ENCODE measurements at places on chromosomes 16 and 17.

DNA sequence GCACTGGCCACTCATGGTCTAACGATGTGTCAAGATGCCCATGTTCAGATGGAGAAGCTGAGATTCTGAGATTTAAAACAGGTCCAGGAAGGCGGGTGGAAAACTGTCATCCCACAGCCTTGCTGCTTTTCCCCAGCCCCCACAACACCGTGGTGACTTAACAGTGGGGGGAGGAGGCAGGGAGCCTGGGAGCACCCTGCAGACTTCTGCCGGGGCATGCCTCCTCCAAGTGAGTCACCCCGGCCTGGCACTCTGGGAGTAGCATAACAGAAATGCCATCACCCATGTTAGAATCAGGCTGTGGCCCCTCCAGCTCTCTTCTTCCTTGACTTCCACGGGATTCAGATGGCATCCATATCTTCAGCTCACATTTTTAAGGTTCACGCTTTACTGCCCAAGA, 164.8 kb downstream of the CBLN1 start:
- no peak for DNase-seq

DNA sequence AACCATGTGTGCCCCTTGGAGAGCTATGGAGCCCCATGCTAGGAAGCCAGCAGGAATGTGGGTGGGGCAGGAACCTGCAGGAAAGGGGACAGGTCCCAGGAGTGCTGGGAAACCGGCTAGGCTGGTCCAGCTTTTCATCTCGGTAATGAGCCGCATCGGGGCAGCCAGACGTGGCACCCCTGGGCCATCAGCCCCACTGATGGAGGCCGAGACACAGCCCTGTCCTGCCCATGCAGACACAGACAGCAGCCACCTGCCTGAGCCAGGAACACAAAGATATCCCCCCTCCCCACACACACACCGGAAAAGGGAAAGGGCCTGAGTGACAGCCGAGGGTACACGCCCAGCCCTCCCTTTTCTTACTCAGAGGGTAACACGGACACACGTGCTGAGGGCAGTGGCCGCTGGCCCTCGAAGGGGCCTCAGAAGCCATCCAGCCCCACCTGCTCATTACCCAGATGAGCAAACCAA, 18.1 kb downstream of the PPL start:
- DNase-seq, result no peak

DNA sequence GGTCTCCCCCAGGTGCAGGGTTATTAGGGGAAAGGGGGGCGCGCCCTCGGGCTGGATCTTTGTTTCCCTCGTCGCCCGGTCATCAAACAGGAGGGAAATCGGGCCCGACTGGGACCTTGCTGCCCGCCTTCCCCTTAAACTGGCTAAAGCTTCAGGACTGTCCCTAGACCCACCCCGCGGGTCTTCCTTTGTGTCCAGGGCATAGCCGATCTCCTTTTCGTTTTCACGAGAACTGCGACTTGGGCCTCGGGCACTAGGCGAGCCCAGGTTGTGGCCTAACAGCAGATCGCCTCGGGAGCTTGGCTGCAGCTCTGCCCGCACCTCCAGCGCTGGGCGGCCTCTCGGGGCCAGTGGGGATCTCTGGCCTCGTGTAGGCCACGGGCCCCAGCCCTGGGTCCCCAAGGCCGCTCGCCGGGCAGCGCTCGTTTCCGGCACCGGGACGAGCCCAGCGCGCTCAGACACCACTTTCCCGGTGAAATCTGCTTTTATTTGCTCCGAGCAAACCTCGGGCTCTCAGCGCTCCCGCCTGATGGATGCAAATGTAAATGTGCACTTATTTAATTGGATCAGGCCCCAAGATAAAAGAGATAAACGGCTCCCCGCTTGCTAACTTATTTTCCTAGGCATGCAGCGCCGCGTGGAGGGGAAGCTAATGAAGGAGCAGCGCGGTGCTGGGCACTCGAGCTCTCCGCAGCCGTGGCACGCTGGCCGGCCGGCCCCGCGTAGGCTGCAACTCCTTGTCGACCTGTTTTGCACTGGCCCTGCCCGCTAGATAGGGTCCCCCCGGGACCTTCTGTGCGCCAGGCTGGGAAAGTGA, 7.8 kb downstream of the IRX5 start:
- no peak for DNase-seq

- no peak for DNase-seq
These were observed 138.8 kb downstream of the PRKCA start for GRCh38 chr17:66441101-66441661.

GRCh38 chr16:81696961-81697615, 82.0 kb upstream of the PLCG2 start:
- DNase-seq, result peak; percentile 7

GRCh38 chr16:73177729-73178295, 129.9 kb upstream of the ZFHX3 start:
- no peak for DNase-seq

DNA sequence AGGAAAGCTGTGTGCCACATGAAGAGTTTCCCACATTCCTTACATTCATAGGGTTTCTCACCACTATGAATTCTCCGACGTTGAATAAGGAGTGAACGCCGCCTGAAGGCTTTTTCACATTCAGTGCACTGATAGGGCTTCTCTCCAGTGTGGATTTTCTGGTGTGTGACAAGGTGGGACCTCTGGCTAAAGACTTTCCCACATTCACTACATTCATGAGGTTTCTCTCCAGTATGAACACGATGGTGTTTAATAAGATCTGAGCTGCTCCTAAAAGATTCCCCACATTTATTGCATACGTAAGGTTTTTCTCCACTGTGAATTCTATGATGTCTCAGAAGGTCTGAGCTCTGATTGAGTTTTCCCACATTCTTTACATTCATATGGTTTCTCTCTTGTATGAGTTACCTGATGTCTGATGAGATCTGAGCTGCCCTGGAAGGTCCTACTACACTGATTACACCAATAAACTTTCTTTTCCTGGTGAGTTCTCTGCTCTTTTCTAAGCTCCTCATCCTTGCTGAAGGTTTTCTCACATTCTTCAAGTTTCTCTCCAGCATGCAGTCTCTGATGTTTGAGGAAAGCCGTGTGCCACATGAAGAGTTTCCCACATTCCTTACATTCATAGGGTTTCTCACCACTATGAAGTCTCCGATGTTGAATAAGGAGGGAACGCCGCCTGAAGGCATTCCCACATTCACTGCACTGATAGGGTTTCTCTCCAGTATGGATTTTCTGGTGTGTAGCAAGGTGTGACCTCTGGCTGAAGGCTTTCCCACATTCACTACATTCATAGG, 10.0 kb downstream of the ZNF594 start:
- DNase-seq, result no peak

DNA sequence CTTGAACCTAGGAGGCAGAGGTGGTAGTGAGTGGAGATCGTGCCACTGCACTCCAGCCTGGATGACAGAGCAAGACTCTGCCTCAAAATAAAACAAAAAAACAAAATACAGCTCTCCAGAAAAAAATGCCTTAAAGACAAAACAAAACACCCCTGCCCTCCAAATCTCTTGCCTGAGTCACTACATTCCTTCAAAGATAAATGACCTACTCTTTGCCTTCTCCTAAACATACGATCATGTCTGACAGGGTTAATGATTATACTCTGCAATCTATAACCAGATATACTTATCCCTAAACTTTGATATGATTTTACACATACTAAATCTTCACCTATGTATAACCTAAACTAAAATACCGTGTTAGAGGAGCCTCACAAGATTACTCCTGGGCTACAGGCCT, 1.4 kb upstream of the SETD6 start:
- no peak for DNase-seq

GRCh38 chr17:7460850-7461660, 16.2 kb downstream of the CHRNB1 start:
- no peak for DNase-seq
